ENCODE measurements at places on chromosomes 16 and 17.

GRCh38 chr17:17812211-17813054 lies 24.4 kb downstream of the SREBF1 start:
- peak; percentile 85 for DNase-seq

DNA sequence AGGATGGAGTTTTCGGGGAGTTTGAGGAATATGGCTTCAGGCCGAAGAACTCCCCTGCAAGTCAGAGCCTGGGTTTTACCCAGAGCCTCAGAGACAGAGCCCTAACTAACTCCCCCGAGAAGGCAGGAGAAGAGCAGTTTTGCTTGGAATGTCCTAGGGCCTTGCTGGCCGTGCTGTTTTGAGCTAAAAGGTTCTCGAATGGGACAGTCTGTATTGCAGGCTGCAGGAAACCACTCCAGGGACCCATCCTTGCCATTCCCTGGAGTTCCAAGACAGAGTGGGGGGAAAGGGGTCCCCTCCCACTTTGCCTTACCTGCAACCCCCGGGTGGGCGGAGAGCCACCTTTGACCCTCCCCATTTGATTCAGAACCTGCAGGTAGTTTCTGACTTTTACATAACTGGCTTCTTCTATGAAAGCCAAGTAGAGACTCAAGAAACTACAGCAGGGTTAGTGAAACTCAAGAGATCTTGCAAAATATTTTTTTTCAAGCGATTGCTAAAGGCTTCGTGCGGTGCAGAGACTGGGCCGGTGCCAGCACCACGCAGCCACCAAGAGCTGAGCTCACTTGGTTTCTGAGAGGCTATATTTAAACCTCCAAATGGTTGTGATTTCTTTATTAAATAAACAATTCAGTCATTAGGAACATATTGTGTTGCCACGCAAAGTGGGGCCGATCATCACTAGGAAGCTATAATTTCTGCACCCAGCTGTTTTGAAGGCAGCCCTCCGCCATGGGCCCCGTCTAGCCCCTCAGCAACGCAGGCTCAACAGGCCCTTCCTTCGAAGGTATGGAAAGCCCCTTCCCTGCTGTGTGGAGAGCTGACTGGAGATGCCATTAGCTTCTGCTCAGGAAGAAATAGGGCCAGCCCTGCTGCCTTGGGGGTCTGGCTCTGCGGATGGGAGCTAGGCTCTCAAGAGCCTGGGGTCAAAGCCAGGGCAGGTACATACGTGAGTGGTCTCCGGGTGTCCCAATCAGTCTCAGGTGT lies 223.0 kb downstream of the NTN1 start:
- peak; percentile 14 for DNase-seq

DNA sequence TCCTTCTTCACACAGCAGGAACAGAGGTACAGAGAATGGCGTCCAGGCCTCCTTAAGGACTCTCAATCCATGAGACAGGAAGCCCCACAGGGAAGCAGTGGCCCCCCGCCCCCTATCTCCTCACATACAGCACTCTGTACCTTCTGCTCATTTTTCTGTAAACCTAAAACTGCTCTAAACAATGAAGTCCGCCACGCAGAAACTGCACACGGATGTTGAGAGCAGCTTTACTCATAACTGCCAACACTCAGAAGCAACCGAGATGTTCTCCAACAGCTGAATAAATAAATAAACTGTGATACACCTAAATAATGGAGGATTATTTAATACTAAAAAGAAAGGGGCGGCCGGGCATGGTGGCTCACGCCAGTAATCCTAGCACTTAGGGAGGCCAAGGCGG lies 9.9 kb downstream of the TBC1D16 start:
- no peak for DNase-seq

DNA sequence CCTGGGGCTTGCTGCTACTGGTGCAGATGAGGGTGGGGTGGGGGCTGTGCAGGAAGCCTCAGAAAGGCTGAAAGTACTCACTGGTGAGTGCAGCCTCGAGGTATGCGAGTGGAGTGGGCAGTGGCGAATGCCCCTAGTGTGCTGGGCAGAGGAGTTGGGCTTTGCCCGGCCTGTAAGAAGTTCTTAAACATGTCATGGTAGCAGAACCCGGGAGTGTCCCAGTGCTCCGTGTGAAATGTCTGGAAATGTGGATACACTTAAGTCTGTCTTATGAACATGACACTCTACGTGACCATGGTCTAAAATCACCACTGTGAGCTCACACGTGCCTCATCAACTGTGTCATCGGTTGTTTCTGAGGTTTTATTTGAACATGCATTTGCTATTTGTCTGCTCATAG lies 1.7 kb downstream of the SMTNL2 start:
- no peak for DNase-seq

DNA sequence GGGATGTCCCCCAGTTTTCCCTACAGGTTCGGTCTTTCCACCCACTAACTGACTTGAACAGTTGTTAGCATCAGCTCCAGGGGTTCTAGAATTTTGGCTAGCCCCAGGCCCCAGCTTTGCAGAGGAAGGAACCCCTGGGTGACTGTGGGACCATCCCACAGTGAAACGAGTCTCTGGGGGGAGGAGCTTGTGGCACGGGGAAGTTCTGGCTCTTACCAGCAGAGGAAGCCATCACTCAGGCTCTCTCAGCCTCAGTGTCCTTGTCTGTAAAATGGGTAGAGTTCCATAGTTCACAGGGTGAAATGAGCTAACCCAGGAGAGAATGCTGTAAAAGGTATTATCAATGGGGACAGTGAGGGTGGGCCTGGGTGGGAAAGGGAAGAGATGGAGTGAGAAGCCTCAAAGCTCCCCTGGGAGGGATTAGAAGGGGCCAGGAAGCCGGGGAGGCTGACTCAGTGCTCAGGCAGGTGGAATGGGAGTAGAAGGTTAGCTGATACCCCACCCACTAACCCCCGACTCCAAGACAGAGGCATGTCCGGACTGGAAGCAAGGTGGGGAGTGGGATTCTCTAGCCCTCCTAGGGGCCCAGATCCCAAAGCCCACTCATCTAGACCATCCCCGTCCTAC lies 30.9 kb upstream of the CDC42EP4 start:
- no peak for DNase-seq

DNA sequence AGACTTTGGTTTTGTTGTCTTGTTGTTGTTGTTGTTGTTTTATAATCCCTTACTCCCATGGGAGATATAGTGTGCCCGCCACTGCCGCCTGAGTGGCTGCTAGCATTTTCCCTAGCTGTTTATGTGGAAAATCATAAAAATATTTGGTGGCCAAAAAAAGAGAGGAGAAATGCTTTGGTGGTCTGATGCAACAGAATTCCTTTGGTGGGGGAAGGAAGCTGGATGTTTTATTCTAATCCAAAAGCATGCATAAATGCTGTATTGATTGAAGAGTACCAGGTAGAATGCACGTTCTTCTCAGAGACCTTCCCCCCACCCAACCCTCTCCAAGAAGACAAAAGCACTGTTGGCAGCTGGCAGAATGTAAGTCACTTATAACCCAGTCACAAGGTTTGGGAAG lies 93.2 kb downstream of the C17orf67 start:
- no peak for DNase-seq

GRCh38 chr17:29576214-29577000 lies 7.9 kb downstream of the TP53I13 start:
- DNase-seq: no peak

- DNase-seq: no peak
Observed at GRCh38 chr16:85169333-85170065, 57.2 kb upstream of the CIBAR2 start.

GRCh38 chr16:19783363-19784182 lies 65.5 kb downstream of the IQCK start:
- no peak for DNase-seq

GRCh38 chr16:49932946-49933345 lies 77.0 kb upstream of the ZNF423 start:
- DNase-seq: no peak

GRCh38 chr16:56013962-56014552 lies 138.9 kb upstream of the CES5A start:
- no peak for DNase-seq

GRCh38 chr17:7419819-7420610 lies at the start of gene SPEM1:
Gene SPEM1, plus strand, starts transcription at chr17:7420324. Its CDS starts 61 bp downstream, at chr17:7420385.
- no peak for DNase-seq

DNA sequence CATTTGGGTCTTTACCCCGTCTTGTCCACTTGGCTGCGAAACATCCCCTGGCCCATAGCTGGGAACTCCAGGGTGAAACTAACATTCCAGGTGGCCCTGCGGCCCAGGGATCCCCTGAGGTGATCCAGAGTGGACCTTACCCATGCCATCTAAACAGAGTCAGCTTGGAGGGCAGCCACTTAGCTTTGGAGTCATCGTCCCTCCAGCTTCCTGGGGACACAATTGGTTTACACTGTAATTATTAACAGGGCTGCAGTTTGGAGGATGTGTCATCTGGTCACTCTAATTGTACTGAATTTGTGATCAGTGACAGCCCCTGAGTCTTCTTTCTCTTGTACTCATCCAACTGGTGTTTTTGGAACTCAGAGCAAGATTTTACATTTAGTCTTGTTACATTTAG lies 149.9 kb downstream of the ENGASE start:
- no peak for DNase-seq

GRCh38 chr16:72110662-72111615 lies 17.3 kb downstream of the DHX38 start:
- DNase-seq: no peak

- no peak for DNase-seq
Observed at GRCh38 chr17:20203018-20203417, 193.9 kb downstream of the SPECC1 start.

GRCh38 chr16:546909-547770 lies 13.1 kb upstream of the PRR35 start:
- peak; percentile 90 for DNase-seq

- no peak for DNase-seq
Observed at GRCh38 chr16:71441348-71442050, 355 bp downstream of the TLE7 start.

DNA sequence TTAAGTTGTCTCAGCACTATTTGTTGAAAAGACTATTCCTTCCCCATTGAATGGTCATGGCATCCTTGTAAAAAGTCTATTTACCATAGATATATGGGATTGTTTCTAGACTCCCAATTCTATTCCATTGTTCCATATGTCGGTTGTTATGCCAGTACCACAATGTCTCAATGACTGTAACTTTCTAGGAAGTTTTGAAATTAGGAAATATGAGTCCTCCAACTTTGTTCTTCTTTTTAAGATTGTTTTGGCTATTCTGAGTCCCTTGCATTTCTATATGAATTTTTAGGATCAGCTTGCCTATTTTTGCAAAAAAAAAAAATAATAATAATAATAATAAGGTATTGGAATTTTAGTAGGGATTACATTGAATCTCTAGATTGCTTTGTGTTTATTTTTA lies 43.0 kb upstream of the ABCA3 start:
- DNase-seq: no peak

DNA sequence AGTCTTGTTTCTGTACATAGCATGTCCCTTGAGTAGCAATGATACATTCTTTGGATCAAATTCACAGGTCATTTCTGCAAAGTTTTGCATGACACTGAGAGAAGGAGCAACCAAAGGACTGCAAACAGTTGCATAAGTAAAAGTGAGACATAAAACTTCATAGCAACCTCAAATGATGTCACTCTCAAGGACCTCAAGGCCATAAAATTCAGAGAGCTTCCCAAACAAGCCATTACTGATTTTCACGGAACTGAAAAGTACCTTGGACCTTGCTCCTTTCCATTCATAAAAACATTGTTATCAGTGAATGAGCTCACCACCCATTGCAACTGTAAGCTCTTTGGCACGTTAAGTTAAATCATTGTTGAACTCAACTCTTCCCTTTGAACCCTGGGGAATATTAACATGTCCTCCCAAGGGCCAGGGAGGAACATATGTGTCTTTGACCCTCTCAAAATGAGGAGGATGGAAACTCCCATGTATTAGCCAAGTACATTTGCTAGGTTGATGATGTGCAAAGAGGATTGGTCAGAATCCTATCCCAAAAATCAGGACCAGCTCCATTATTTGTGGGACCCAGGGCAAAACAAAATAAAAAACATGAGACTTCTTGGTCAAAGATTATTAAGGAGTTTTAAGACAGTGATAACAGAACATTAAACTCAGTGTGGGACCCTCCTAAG lies 275.0 kb upstream of the DYNLRB2 start:
- DNase-seq: no peak

DNA sequence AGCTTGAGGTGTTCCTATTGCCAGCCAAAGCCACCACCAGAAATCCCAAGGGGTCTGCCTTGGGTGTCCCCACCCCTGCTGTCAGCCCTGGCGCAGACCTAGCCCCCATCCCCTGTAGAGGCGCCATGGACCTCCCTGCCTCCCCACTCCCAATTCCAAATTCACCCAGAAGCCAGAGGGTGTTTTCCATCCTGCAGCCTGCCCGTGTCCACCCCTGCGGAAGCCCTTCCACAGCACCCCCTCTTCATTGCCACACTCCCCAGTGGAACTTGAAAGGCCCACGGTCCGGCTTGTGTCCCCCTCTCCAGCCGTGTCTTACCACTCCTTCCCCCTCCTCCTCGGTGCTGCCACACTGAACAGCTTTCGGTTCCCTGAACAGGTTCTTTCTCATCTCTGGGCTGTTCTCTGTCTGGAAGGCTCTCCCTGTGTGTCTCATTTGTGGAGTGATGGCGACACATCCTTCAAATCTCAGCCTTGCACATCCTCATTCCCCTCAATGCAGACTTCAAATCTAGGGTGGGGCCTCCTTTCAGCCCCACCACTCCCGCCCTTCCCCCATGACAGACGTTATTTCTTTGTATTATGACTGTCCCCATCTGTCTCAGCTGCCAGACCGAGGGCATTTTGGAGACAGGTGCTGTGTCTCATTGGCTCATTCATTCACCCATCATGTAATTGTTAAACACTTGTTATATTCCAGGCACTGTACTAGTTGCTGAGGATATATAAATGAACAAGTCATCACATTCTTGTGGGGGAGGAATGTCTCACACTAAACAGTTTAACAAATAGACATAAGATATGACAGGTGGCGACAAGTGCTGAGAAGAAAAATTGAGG lies 36.3 kb downstream of the ADGRG5 start:
- DNase-seq: no peak

- DNase-seq: no peak
Observed at GRCh38 chr17:31919802-31920525, 16.8 kb upstream of the SUZ12 start.

DNA sequence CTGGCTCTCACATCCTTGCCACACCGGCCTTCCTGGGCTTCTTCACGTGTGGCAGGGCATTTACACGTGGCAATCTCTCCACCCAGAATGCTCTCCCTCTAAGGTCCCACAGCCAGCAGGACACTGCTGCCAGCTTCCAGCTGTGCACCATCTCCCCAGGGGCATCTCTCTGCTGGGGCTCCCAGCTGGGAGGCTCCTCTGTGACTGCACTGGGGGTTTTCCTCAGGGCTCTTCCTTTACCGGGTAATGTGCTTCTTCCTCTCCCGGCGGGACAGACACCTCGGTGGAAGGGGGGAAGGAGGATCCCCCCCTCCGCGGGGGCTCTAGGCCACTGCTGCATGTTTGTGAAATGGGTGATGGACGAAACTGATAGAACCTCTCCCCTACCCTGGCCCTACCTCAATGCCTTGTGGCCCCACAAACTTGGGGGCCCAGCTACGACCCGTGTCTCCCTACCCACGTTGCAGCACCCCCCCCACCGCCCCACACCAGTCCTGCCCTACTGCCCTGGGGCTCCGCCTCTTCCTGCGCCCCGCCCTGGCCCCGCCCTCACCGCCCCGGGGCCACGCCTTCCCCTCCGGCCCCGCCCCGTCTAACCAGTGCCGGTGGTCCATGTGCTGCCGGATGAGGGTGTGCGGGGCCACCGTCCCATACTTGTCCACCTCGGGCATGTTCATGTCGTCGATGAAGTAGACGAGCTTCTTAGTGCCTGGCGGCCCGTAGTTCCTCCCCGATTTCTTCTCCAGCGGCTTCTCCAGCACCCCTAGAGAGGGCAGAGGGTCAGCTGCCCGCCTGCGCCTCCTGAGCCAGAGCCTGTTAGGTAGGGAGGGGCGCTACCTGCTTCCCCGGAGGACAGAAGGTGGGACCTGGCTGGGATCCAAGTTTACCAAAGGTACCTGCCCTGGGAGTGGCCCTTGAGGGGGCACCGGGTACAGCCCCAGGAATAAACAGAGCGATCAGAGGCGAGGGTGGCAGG lies 92.6 kb downstream of the DNAH17 start:
- no peak for DNase-seq
